CMK (cell line): ENCODE measurements at places on chromosomes 1 and 21.

DNA sequence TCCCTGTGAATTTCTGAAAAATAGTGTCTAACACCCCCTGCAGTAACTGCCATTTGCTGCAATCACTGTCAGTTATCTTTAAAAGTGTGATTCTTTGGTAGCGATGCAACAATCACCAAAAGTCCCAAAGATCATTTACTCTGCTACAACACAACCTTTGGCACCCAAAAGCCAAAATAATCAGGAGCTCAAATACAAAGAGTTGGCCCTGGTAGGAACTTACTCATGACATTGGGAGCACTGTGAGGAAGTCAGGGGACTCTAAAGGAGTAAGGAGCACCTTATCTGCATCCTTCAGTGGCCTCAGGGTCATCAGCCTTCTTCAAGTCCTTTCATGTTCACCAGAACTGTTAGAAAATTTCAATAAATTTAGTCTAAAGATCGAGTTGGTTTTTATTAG, 54.6 kb downstream of the SLC16A1 start:
- DNase-seq, result no peak

GRCh38 chr1:86365896-86366295, 30.2 kb downstream of the ODF2L start:
- DNase-seq, result no peak

GRCh38 chr21:43652616-43653015, 6.7 kb downstream of the HSF2BP start:
- no peak for DNase-seq

- no peak for DNase-seq
Observed at GRCh38 chr21:15135867-15136629, 71.2 kb upstream of the NRIP1 start.
